ENCODE measurements at places on chromosomes 11 and 22.

DNA sequence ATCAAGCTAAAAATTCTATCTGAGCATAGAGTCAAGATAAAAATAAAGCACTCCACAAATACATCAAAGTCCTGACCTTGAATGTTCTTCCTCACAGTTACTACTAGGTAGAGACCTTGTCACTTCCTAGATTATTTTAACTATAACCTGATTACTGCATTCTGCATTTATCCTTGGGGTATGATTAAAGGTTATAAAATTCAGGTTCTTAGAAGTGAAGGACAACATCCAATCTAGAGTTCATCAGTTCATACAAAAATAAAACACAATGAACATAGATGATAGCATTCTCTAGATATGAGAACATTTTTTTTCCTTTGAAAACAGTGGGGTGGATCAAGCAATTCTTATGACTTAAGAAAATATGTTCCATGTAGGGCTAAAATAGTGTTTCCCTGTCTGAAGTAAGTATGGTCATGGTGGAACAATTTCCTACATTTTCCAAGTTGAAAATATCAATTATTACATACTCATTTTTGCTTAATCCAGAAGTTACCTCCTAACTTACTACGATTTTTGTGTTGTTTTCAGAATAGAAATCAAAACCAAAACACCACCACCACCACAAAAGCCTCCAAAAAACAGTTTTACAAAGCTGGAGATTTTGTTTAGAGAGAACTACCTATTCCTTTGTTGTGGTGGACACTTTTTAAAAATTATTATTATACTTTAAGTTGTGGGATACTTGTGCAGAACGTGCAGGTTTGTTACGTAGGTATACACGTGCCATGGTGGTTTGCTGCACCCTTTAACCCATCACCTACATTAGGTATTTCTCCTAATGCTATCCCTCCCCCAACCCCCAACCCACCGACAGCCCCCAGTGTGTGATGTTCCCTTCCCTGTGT, 112.0 kb upstream of the DDI1 start:
- no peak for DNase-seq

DNA sequence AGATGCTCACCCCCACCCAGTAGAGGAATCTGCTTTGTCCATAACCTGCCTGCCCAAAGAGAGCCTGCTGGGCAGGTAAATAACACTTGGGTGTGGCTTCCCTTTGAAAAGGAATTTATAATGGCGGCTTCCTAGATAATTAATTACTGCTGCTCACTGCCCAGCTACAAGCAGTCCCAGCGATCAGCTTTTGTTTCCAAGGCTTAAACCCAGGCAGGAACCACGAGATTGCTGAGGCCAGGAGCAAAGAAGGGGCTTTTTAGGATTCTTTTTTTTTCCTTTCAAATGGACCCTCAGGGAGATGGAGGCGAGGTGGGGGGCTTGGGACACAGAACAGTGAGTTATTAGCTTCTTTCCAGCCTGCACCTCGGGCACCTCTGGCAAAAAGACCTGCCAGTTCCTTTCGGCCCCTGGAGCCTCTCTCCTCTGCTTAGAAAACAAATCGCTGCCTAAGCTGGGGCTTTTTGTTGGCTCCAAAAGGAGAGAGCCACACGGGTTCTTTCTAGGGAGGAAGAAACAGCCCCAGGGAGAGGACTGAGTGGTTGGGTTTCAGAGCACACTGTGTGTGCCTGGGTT, 107.2 kb downstream of the TSPAN18 start:
- no peak for DNase-seq

DNA sequence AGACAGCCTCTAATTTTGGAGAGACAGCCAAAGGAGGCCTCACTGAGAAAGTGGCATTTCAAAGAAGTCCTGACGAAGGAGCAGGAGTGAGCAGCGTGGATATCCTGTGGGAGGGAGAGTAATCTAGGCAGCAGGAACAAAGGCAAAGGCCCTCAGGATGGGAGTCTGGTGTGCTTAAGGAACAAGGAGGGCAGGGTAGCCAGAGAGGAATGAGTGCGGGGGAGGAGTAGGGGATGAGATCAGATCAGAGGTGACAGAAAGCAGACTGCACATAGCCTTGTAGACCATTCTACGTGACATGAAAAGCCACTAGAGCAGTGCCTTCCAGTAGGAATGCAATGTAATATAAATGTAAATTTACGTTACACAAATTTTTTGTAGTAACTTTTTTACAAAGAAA, 5.6 kb downstream of the SLC36A4 start:
- DNase-seq: no peak

GRCh38 chr11:21316591-21316990, 647.2 kb downstream of the NELL1 start:
- no peak for DNase-seq

DNA sequence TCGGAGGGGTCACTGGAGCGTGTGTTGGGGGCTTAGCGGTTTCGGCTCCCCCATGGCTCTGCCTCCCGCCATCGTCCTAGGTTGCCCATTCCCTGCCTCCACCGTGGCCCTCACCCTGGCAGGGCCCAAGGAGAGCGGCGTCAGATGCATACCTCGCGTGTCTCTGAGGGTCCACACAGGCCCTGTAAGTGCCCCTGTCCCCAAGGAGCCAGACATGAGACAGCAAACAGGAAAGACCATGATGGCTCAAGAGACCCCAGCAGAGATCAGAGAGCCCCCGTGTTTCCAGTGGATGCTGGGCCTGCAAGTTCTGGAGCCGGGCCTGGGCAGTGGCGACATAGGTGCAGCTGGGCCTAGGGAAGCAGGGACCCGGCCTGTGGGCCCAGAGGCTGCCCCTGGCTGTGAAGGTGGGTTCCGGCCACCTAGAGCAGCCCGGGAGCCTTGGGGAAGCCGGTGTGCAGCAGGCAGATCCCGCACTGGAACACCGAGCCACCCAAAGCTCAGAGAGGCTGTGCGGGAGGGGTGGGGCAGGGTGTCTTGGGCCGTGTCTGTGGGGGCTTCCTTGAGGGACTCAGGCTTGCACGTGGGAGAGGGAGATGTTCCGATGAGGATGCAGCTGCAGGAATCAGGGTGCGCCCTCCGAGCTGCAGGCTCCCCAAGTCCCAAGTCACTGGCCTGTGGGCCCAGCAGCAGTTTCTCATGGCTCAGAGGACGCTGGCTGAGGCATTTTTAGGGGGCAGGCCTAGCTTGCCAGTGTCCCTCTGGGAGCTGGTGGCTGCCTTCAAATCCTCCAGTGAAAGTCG, 126.4 kb downstream of the KCNQ1OT1 start:
- no peak for DNase-seq

- peak; percentile 63 for DNase-seq
These were observed 14.9 kb upstream of the MS4A4A start for GRCh38 chr11:60265373-60266214.

DNA sequence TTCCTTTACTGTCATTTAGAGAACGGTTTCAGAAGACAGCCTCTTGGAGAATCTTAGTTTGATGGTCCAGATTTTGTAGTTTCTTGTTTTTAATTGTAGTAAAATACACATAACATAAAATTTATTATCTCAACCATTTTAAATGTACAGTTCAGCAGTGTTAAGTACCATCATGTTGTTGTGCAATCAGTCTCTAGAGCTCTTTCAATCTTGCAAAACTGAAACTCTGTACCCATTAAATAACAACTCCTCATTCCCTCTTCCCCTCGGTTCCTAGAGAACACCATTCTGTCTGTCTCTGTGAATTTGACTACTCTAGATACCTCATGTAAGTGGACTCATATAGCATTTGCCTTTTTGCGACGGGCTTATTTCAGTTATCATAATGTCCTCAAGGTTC, 69.8 kb downstream of the GRIK4 start:
- DNase-seq: no peak

DNA sequence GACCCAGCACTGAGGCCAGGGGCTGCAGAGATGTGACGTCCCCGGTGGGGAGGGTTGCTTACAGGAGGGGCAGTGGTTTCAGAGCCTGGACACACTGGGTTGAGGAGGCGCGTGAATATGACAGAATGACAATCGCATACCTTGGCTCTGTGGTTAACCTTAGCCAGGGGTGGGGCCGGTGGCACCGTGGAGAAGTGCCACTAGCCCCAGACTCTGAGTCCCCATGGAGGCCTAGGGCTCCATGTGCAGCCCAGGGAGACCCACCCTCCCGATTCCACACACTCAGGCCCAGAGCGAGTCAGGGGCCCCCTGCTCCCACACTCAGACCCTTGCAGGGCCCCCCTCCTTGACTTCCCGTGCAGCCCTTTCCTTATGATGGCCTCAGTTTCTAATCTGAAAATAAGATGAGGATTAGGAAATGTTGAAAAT, 3.6 kb upstream of the ACR start:
- no peak for DNase-seq

DNA sequence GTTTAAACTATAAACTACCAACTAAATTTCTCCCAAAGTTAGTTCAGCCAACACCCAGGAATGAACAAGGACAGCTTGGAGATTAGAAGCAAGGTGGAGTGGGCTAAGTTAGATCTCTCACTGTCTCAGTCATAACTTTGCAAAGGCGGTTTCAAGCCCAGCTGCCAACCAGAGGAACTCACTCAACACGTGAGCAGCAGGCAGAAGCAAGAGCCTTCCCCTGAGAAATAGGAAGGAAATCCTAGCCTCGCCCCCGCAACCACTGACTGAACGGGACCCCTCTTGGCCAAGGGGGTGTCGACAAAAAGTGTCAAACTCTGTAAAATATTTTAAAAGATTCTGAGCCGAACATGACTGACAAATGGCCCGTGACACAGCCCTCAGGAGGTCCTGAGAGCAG, 4.4 kb upstream of the KRTAP5-9 start:
- no peak for DNase-seq

GRCh38 chr11:110305169-110306018, 9.0 kb upstream of the RDX start:
- no peak for DNase-seq

DNA sequence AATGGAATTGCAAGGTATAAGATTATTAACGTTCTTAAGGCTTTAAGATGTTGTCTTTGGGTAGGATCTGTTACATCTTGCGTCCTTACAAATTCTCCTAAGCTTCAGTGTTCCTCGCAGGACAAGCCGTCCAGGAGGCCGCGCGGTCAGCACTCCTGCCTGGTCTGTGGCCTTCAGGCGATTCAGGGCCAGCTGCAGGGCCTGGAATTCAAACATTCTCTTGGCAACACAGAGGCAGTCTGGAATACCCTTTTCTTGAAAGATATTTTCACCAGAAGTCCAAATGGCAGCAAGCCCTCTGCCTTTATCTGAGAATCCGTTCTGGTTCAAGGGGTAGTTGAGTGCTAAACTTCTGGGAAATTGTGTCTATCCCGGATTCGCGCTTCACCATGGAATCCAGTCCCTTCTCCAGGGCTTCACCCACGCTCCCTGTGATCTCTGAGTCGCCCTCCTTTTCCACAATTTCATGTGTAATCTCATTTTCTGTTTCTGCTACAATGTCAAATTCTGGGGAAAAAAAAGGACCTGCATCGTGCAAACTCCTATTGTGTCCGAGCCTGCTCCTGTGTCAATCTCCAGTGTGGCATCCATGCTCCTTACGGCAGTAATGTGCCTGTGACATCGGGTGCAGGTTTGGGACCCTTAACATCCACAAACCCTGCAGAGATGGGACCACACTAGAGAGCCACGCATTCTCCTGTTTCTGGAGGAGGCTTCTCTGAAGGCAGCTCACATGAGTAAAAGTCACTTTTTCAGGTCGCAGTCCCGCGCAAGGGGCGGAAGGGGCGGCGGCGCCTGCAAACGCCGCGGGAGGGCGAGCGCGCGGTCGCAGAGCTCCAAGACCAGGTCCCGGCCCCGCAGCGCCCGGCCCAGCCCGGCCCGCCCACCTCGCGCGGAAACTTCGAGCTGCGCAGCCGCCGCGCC, 25.4 kb upstream of the SORL1 start:
- DNase-seq: peak; percentile 13

- DNase-seq: no peak
These were observed 1.9 kb upstream of the BAIAP2L2 start for GRCh38 chr22:38112381-38112780.

GRCh38 chr11:68927280-68928135, 23.8 kb downstream of the IGHMBP2 start:
- no peak for DNase-seq

DNA sequence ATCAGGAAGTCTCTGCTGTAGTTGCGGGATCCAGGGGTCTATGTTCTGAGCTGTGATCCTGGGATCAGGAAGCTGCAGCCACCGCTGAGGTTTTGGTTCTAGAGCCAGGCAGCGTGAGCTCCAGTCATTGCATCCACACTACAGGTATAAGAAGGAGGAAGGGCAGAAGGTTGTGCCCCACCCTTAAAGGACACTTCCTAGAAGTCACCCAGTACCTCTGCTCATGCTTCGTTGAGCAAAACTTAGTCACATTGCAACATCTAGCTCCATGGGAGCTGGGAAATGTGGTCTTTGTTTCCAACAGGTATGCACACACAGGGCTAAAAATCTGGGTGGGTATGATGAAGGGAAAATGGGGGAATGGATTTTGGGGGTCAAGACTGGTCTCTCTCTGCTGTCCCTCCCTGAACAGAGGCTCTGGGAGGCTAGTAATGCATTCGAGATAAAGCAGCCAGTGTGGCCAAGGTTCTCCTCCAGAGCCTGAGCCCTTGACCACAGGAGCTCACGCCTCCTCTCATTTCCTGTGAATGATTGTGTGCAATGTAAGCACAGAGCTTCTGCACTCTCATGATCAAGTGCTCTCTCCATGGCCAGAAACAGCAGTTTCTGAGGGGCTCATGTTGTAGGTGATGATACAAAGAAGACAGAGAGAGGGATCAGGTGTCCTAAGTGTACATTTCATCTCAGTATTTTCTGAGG, 86.8 kb upstream of the OR4B1 start:
- DNase-seq: peak; percentile 6

DNA sequence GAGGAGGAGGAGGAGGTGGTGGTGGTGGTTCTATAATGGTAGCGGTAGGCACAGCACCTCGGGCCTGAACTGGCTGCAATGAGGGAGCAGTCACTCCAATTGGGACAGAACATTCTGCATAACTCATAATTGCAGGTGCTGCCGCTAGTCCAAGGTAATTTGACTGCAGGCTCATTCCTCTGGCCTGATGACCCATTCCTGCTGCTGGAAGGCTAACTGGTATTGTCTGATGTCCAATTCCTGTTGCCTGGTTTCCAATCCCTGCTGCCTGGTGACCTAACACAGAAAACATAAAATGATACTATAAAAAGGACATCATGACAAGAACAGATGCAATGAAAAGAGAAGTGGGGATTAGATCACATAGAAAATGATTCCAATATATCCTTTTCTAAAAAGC, 7.9 kb upstream of the AGBL2 start:
- no peak for DNase-seq

GRCh38 chr22:24536089-24536488, 18.8 kb downstream of the GUCD1 start:
- DNase-seq: no peak

Measured in hematopoietic multipotent progenitor cell treated with erythropoietin and hydrocortisone succinate and interleukin-3 and kit ligand, for 8 days (in vitro differentiated cells).